A549 treated with Hydrocortisone at 1 μM for 4 hours (cell line): ENCODE measurements at places on chromosomes 6 and 20. TPM values are rescaled to one million over a fixed set of nuclear protein-coding genes. Genes with fewer than 3 reads are reported as not detected.

Gene FGD2
- 0.03 TPM in 1 of 5 replicates, not detected in the others for total RNA-seq

Gene BCAS4
- total RNA-seq: 28.7 to 32.5 TPM (median 30.0 TPM) in 5 replicates

Gene SMOC2
- total RNA-seq: 0.02 to 0.05 TPM (median 0.03 TPM) in 3 of 5 replicates, not detected in the others

Gene CALHM5
- 0.03 to 0.09 TPM (median 0.06 TPM) in 5 replicates for total RNA-seq

Gene BTN3A1
- total RNA-seq: 2.0 to 3.2 TPM (median 2.5 TPM) in 5 replicates

Gene ABHD16B
- total RNA-seq: 0.08 to 0.13 TPM in 2 of 5 replicates, not detected in the others

Gene HLA-DQB2
- not detected in 5 replicates for total RNA-seq

Gene C6orf15
- 0.09 TPM in 1 of 5 replicates, not detected in the others for total RNA-seq

Gene C20orf144
- total RNA-seq: 0.05 to 0.13 TPM (median 0.08 TPM) in 5 replicates

Gene PPP1R16B
- total RNA-seq: 0.08 to 0.22 TPM (median 0.14 TPM) in 5 replicates

Gene C20orf204
- 0.23 to 0.52 TPM (median 0.32 TPM) in 5 replicates for total RNA-seq

Gene FNDC1
- total RNA-seq: 0.06 to 0.08 TPM (median 0.08 TPM) in 5 replicates

Gene RWDD2A
- total RNA-seq: 1.4 to 1.8 TPM (median 1.6 TPM) in 5 replicates

Gene RIOK1
- 11.1 to 15.1 TPM (median 11.4 TPM) in 5 replicates for total RNA-seq

Gene OR2H1
- not detected in 5 replicates for total RNA-seq

Gene LIME1
- 5.0 to 9.8 TPM (median 8.9 TPM) in 5 replicates for total RNA-seq

Gene SLC17A9
- total RNA-seq: 0.06 to 0.12 TPM (median 0.08 TPM) in 3 of 5 replicates, not detected in the others
